ENCODE measurements at places on chromosomes 6 and 20.

- DNase-seq: no peak
Observed at GRCh38 chr6:154341336-154341735, 15.3 kb downstream of the IPCEF1 start.

- no peak for DNase-seq
Observed at GRCh38 chr20:21067255-21067654, 38.9 kb downstream of the LINC00237 start.

DNA sequence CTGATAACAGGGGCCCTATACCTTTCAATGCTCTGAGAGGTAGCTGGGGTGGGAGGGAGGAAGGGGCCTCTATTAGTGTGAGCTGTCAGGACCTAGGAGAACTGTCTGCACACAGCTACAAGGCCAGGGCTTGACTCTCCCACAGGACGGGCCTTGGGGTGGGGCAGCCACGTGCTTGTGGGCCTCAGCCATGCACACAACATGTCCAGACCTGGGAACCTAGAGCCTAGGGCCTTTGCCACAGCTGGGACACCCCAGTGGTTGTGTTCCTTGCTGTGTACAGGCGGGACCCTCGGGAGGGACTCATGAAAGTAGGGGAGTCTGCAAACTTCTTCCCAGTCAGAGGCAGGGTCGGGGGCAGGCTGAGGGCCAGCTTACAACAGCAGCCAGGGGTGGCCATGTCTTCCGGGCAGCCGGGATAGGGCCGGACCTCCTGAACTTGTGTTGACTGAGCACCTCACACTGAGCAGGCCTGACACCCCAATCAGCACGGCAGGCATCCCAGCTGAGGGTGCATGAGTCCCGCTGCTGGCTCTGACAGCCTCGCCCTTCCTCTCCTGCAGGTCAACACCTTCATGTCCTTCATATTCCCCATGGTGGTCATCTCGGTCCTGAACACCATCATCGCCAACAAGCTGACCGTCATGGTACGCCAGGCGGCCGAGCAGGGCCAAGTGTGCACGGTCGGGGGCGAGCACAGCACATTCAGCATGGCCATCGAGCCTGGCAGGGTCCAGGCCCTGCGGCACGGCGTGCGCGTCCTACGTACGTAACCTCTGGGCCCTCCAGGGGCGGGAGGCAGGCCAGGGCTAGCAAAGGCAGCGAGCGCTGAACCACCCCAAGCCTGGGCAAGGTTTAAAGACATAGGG is 41.9 kb upstream of the MRGBP start:
- no peak for DNase-seq

DNA sequence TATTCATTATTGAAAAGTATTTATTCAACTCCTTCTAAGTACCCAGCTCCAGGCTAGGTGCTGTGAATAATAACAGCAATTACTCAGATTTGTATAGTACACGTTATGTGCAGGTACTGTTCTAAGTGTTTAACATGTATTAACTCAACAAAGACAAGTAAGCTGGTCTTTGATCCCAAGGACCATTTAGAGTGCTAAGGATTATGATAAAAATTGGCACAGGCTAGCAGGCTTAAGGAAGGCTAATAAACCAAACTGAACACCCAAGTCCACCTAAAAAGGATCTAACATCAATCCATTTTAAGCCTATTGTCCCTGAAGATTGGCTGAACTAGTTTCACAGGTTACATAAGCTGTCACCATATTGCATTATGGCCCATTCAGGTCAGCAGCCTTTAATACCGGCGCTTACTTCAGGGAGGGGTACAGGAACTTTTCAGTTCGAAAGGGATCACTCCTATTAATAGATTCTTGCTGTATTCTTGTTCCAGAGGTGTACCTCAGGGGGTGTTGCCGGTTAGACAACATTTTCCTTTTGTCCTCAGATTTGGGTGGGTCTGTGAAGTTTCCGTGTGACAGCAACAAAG is 99.0 kb upstream of the GMDS start:
- DNase-seq: no peak

- no peak for DNase-seq
Observed at GRCh38 chr20:63159826-63160640, 55.9 kb downstream of the YTHDF1 start.

DNA sequence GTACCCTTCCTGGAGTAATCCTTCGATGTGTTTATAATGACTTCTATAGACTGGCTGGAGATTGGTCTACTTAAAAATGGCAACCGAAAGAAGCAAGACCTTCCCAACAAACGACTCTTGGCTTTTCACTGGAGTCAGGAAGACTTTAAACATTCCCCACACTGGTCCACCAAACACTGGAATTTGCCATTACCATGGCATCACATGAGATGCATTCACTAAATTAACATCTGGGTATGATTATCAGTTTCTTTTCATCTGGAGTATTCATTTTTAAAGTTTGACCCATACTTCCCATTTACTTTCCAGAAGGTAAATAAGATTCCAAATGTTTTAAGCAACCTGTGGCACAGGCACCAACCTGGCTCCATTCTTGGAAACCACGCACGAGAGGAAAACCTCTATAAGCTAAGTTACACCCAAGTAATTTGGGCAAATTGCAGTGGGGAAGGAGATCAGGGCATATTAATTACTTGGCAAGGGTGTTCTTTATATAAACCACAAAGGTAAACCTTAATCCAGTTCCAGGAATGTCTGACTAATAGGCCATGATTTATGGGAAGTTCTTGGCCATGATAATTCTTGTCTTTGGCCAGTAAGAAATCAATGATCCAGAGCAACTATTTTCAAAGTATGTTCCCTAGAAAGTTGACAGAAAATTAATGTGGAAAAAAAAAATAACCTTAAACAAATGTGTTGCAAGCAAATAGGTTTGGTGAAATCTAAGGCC is 190.0 kb upstream of the COL21A1 start:
- no peak for DNase-seq

DNA sequence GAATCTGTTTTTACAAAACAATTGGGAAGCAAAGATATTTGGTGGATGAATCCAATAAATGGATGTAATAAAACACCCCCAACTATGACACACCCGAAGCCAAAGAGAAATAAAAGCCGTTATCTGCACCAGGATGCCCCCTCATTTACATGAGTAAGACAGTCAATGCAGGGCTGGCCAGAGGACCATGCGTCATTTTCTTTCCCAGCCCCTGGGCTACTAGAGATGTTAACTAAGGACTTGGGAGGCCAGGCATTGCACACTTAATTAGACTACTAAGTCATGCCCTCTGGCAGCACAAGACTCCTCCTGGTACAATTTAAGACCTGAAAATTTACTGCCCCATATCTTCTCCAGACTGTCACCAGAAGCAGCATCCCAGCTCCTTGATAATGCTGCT is 3.2 kb downstream of the LEMD2 start:
- no peak for DNase-seq

- no peak for DNase-seq
Observed at GRCh38 chr6:6968357-6968730, 139.4 kb upstream of the RREB1 start.

DNA sequence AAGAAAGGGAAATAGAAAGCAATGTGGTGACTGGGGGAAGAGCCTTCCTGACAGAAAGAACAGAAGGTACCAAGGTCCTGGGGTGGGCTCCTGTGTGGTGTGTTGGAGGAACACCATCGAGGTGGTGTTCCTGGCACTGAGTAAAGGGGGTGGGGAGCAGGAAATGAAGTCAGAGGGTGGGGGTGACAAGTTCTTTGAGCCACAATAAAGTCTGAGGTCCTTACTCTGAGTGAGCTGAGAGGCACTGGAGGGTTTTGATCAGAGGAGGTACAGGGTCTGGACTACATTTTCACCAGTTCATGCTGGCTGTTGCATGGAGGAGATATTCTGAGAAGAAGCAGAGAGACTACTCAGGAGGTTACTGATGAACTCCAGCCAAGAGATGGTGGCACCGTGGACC is 198.2 kb downstream of the GMPR start:
- DNase-seq: no peak

- DNase-seq: peak; percentile 99
Observed at GRCh38 chr20:49216991-49217578, 2.1 kb upstream of the DDX27 start.

- DNase-seq: no peak
Observed at GRCh38 chr6:14134211-14134910, 16.8 kb downstream of the CD83 start.

DNA sequence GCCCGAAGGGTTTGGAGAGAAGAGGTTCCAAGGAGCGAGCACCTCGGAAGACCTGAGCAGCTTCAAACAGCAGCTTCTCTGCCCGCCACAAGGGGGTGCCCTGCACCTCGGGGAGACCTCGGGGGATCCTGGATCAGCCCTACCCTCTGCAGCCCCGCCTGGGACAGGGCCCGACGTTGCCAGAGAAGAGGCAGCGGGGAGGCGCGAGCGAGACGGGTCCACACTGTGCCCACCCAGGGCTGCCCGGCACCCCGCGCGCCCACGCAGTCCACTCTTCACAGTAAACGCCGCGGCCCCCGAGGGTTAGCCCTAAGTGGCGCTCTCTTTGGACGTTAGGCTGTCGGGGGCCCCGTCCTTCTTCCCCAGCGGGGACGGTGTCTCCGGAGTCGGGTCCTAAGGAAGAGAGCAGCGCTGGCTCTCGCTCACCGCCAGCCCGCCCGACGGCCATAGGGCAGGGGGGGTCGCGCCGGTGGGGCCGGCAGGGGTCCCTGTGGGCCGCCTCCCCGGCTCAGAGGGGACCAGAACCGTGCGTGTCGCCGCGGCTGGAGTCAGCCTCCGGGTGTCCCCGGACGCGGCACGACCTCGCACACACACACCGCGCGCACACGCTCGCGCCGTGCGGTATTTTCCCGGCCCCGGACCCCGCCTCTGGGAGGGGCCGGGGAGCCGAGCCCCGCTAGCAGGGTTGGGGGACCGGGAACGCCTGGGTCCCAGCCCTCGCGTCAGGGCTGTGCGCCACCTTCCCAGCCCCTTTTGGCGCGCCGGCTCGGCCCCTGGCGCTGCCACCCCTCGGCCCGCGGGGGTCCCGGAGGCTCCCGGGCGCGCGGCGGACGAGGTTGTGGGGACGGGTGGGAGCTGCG is 929 bp downstream of the CDH22 start:
- DNase-seq: peak; percentile 92

GRCh38 chr6:167462514-167463312 is 137.8 kb downstream of the TTLL2 start:
- no peak for DNase-seq

- no peak for DNase-seq
Observed at GRCh38 chr6:73203098-73203497, 22.2 kb downstream of the KHDC1L start.

- DNase-seq: no peak
Observed at GRCh38 chr6:56758120-56758519, 115.4 kb upstream of the DST start.

GRCh38 chr6:112682071-112682470 is 334.9 kb downstream of the RFPL4B start:
- no peak for DNase-seq

DNA sequence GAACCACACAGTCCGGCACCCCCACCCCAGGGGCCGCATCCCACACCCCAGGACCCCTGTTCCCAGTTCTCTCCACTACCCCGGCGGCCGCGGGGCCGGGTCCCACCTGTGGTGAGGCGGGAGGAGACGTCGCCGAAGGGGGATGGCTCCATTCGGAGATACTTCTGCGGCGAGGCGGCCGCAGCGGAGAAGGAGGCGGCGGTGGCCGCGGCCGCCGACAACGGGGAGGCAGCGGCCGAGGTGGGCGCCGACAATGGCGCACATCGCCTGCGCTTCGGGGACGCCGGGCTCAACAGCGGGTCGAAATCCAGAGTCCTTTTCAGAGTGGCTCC is 723 bp downstream of the AKIRIN2 start:
- no peak for DNase-seq

- DNase-seq: no peak
Observed at GRCh38 chr6:53918854-53919510, 124.2 kb downstream of the LRRC1 start.

- DNase-seq: no peak
Observed at GRCh38 chr6:36478051-36478526, 35.3 kb downstream of the KCTD20 start.

DNA sequence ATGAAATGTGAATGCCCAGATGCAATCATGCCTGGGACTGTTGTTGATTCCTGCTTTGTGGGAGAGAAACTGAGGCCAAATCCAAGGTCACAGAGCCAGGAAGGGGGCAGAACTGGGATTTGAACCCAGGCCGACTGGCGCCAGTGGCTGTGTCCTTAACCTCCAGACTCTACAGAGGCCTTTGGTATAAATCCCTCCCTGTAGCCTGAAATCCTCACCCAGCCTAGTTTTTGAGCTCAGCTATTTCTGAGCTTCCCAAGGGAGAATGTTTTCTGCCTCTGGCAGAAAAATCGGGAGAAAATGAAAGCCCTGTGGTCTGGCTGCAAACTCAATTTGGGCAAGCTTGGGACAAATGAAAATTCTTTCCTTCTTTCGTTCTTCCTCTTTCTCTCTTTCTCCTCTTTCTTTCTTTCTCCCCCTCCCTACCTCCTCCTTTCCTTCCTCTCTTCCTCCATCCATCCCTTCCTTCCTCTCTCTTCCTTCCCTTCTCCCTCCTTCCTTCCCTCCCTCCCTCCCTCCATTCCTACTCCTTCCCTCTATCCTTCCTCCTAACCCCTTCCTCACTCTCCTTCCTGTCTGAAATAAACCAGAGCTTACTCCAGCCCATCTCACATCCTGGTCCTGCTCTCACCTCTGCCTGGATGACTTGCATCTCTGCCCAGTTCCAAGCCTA is 34.9 kb downstream of the SNAI1 start:
- no peak for DNase-seq

GRCh38 chr6:79077715-79078074 is 359 bp downstream of the PHIP start:
- no peak for DNase-seq

GRCh38 chr20:59664421-59664941 is 60.1 kb downstream of the PHACTR3 start:
- DNase-seq: no peak

- no peak for DNase-seq
Observed at GRCh38 chr6:14957355-14958059, 288.4 kb upstream of the JARID2 start.

DNA sequence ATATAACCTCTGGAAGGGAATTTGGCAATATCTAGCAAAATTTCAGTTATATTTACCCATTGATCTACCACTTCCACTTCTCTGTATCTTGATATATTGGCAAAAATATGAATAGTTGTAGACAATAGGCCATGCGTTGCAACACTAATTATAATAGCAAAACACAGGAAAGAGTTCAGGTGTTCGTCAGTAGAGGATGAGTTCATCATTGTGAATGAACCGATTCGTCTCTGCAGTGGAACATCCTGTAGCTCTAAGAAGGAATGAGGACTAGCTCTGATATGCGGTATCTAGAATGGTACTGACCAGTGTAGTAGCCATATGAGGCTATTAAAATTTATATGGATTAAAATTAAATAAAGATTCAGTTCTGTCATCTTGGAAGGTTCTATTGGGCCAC is 8.3 kb downstream of the FAM83D start:
- no peak for DNase-seq

GRCh38 chr6:54987633-54988290 is 141.2 kb downstream of the FAM83B start:
- DNase-seq: no peak

- DNase-seq: no peak
Observed at GRCh38 chr6:34247481-34248197, 1.2 kb downstream of the SMIM29 start.

GRCh38 chr20:36856691-36857635 is 19.0 kb upstream of the TLDC2 start:
- DNase-seq: no peak

GRCh38 chr6:168384045-168385036 is 56.6 kb upstream of the SMOC2 start:
- DNase-seq: no peak

- no peak for DNase-seq
Observed at GRCh38 chr6:13671548-13672127, 40.0 kb downstream of the RANBP9 start.

GRCh38 chr6:109485266-109485935 is 2.4 kb upstream of the ZBTB24 start:
- no peak for DNase-seq

GRCh38 chr6:160013987-160014868 is 45.3 kb downstream of the IGF2R start:
- no peak for DNase-seq
